ENCODE measurements at places on chromosomes 7 and 10.

DNA sequence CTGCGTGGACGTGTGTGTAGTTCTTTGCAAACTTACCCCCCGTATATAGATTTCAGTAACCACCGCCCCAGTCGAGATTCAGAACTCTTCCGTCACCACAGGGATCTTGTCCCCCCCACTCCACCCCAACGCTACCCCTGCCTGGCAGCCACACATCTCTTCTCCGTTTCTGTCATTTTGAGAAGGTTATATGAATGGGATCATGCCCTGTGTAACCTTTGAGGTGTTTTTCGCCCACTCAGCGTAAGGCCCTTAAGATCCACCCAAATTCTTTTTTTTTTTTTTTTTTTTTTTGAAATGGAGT is 83.4 kb downstream of the ELFN1 start:
- DNase-seq = no peak

DNA sequence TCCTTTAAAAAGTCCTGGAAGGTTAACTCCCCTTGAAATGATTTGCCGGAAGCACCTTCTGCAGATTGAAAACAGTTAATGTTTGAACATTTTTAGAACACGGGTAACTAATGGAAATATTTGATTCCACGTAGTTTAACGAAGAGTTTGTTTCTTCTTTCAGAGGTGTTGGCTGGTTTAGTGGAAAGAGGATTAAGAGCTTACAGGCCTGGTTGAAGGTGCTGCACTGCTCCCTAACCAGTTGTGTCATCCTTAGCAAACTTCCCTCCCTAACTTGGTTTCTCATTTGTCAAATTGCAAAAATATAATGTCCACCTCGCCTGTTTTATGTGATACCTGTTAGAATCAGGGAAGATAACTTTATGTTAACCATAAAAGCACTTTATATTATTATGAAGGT is 243.0 kb upstream of the FZD8 start:
- DNase-seq = no peak

GRCh38 chr10:76695069-76695468 is 942.5 kb downstream of the KCNMA1 start:
- DNase-seq = no peak

- no peak for DNase-seq
Observed at GRCh38 chr10:101071885-101072433, 10.2 kb downstream of the KAZALD1 start.

Data from NCI-H446 (cell line).